ENCODE measurements at places on chromosomes 7 and 10.
A peak's percentile ranks its signal among the peaks of the same experiment; 100 is the strongest.

DNA sequence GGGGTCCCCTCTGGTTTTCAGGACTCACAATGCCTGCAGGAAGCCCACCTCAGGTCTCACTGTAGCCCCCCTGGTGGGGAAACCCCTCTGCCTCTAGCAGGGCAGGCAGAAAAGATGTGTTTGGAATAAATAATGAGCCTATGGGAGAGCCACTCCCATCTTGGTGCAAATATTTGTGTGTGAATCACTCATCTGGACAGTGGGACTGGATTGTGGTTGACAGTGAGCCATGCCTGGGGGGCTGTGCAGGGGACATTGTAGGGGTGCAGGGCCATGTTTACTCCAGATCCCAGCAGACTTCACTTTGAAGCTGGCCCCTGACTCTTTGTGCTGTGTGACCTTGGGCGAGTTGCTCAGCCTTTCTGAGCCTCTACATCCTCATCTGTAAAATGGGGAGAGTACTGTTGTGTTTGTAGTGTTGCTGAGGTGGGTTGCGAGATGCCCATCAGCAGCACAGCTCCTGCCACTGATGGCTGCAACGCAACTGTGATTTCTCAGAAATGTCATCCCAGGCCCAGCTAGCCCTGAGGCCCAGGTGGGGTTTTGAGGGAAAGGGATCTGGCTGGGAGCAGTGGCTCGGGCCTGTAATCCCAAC lies 20.7 kb downstream of the GTF2IRD1 start:
- ATAC-seq = no peak

DNA sequence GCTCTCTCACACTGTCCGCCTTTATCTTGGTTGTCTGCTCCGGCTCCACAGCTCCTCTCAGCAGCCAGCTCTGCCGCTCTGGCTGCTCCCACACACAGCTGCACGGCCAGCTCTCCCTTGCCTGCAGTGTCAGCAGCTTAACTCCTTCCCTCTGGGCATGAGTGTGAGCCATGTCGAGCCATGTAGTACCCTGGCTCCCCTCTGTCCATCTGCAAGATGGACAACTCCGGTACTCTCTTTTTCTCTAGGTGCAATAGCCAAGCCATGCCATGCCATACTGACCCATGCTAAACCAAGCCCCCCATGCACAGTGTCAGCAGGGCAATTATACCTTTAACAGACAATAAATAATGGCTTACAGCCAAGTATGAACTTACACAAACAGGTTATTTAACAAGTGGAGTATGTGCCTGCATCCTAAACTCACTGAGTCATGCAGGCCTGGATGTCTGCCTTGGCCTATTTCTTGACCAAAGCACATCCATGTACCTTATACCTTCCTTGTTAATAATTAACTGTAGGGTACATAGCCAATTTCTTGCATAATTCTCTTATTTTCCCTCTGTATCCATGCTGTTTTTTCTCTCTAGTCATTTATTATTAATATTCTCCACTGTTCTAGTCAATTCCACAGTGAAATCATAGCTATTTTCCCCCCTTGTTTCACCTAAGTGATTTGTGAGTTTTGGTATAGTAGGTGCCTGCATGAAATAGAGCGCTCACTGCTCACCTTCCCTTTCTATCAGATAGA lies 170.9 kb downstream of the CDK14 start:
- no peak for ATAC-seq

- ATAC-seq = no peak
Observed at GRCh38 chr10:16777473-16778370, 39.5 kb downstream of the RSU1 start.

DNA sequence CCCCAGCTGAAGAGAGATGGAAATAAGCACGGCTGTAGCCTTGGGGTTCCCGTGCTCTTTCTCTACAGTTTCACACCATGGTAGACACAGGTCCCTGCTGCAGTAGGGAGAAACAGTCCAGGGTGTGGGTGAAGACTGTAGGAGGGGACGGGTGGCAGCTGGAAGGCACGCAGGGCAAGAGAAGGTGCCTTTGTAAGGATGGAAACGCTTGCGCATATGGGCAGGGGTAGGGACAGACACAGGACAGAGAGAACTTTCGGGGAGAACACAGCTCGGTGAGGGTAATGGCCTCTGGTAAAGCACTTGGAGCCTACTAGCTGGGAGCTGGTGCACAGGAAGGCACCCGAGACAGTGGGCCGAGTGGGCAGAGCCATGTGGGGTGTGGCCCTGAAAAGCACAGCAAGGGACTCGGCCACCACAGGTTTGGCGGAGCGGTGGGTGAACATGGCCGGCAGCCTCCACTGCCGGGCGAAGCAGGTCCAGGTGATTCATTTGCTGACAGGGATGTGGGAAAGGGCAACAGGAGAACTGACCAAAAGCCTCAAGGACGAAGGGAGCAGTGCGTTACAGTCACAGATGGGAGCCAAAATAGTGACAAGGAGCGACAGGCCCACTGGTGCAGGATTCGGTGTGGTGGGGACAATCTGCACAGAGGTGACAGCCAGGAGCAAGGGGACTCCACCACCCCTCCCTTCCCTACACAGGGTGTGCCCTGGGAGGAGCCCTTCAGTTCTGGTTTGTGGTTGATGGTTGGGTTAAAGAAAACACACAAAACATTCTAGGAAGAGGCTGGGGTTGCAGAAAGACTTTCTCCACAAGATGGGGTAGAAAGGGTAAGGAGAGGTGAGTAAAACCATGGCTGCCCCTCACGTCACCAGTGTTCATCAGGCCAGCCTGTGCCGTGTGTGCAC lies 97.1 kb downstream of the VOPP1 start:
- peak; percentile 27 for ATAC-seq

DNA sequence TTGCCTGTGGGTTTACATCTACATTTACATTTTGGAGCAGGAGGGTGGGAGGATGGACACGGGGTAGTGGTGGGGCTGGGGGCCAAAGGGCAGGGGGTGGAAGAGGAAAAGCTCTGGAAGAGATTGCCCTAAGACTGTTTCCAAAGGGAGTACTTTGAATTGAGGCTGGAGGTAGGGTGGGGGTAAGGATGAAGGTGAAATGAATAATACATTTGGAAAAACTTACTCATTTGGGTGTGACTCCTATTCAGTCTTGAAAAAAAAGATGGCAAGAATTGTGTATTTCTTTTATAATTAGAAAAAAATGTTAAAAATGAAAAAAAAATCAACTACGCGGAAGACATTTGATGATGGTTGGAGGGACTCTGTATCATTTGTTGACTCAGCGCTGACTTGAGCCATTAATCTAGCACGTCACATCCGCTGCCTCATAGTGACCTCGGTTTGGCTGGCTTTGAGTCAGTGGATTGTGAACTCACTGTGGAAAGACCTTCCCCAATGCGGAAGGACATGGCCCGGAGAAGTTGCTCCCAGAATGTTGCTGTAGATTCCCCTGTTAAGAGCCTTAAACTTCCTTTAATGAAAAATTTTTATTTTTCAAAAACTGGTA lies 2.8 kb downstream of the FAM180A start:
- ATAC-seq = no peak

DNA sequence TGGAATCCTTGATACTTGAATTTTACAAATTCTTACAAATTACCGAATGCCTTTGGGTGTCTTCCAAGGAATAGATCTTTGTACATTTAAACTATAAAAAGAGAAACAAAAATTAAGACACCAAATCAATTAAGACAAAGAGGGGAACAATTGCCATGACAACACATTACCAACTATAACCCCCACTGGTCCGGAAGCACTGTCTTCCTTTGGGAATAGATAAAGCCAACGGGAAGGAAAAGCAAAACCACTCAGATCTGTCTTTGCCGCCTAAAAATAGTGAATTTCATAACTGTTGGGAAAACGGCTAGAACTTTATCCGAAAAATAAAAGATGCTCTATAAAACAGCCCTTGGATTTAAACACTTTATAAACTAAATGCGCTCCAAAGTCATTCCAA lies 37.4 kb downstream of the GRB10 start:
- no peak for ATAC-seq

Measured in activated CD4-positive, CD25-positive, alpha-beta regulatory T cell treated with anti-CD3 and anti-CD28 coated beads, Interleukin-2, amount 50 U/mL, for 24 hours (primary cell).